PC-9 (cell line): ENCODE measurements at places on chromosomes 1 and 21.

GRCh38 chr1:111882559-111882958 is 106.9 kb downstream of the KCND3 start:
- no peak for DNase-seq

DNA sequence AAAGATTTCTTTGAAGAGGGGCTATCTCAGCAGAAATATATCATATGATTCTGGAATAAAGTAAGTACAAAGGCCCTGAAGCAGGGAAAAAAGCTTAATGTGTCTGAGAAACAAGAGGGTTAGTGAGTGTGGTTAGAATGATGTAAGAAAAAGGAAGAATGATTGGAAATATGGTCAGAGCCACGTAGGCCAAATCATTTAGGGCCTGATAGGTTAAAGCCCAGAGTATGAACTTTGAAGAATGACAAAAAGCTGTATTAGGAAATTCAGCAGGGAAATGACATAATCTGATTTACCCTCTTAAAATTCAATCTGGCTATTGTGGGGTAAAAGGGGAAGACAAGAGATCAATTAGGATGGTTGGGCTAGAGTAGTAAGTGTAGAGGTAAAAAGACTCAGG is 69.0 kb upstream of the MUTYH start:
- no peak for DNase-seq

DNA sequence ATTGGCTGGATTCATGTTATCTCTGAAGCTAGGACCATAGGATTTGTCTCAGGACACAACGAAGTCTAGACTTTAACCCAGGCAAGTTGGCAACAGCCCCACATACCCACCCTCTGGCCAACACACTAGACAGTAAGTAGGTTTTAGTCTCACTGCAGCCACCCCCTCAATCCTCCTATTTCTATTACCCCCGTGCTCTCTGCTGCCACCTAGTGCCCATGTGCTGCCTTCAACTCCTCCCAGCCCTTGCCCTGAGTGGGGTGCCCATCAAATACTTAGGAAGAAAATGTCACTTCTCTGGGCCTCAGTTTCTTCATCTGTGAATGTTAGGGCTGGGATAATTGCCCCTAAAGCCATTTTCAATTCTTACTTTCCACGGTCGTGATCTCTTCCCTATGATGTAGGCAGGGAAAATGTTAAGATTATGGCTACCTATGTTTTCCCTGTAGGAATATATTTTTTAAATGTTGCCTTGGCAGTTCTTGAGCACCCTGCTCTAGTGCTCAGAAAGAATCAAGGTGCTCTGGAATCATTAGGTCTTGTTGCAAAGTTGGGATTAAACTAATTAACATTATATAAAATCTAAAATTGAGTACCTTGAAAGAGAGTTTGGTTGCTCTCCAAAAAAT is 213.0 kb downstream of the LMX1A start:
- DNase-seq: no peak

DNA sequence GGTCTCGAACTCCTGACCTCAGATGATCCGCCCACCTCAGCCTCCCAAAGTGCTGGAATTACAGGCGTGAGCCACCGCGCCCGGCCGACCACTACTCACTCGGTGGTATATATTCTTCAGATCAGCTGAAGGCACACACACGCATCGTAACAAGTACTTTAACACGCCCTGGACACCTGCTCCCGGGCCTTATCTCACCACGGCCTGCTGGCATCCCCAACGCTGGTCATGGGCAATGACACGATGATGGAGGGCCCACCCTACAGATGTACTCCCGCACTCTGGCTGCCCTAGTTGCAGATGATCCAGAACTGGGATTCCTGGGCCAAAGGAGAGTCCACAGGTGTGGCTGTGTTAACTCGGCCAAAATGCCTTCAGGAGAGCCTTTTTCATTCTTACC is 11.6 kb downstream of the UBE2J2 start:
- DNase-seq: no peak

DNA sequence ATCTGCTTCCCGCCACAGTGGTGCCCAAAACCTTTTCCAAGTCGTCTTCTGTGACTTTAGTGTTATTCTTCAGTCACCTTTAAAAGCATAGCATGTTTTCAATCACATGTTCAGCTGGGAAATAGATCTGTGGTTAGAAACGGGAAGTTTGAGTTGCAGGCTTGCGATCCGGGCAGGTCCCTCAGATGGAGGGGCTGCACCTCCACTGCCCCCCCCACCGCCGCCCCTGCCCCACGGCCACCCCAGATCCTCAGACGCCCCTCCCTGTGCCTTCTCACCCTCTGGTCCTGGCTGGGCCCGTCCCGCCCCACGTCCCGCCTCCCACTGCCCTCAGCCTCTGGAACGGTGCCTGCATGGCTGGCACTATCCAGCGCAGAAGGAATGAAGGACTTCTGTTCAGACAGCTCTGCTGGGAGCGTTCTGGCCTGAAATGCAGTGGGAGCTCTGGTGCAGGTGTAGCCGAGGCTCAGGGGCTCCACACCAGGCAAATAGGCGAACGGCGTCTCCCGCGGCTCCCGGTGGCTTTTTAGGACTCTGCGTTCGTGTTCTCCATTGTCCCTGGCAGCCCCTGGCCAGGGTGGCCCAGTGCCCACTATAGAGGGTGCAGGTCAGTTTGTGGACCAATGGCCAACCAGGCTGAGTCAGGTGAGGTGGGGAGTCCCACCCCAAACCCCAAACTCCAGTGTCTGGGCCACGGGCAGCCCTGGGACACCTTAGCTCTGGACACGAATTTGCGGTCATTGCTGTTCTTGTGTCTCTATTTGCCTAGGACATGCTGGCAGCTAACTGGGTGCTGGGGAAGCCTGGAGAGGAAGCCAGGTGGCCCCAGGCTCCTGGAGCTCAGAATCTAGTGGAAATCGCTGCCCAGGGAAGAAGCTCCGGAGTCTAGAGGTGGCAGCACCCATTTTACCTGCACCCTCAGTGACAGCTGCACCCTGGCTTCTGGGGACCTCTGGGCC is 67.1 kb downstream of the FAAP20 start:
- DNase-seq: no peak
